Keratinocyte (primary cell): ENCODE measurements at places on chromosomes 13 and 19. TPM values are rescaled to one million over a fixed set of nuclear protein-coding genes. Genes with fewer than 3 reads are reported as not detected.

- H3K27me3 ChIP-seq = peaks cover 37% of the 10 kb centered on the region
- H3K36me3 ChIP-seq = no peaks in the 10 kb centered on the region
- H3K4me1 ChIP-seq = no peaks in the 10 kb centered on the region
Measured at GRCh38 chr13:113110048-113110851, 4.7 kb downstream of the F7 start.

DNA sequence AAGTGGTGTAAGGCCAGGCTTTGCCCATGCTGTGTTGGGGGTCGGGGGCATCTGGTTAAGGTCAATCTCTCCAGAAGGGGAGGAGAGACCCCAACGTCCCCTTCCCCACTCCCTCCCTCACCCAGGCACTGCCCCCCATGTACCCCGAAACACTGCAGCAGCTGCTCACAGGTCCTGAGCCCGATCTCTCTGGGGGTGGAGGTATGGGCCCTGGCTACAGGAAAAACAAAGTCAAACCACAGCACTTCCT lies 10.2 kb downstream of the CAPN12 start:
- DNase-seq = no peak
- H3K4me1 ChIP-seq = peaks cover 24% of the 10 kb centered on the region
- no peak overlapping the region for H3K4me3 ChIP-seq
- H3K27ac ChIP-seq = peak overlapping the region; percentile 48

- H3K36me3 ChIP-seq = no peaks in the 10 kb centered on the region
- no peak overlapping the region for H3K27ac ChIP-seq
- no peaks in the 10 kb centered on the region for H3K27me3 ChIP-seq
- DNase-seq = no peak
Measured at GRCh38 chr19:30135093-30135757, 193.2 kb downstream of the URI1 start.

Gene SGCG
- polyA plus RNA-seq = not detected in 3 replicates

Gene C13orf42
- not detected in 3 replicates for polyA plus RNA-seq

Gene ITGBL1
- polyA plus RNA-seq = 0.33 to 3.1 TPM (median 2.1 TPM) in 3 replicates

Gene CLDND2
- 0.37 to 1.1 TPM in 2 of 3 replicates, not detected in the other for polyA plus RNA-seq
